ENCODE measurements at places on chromosomes 7 and 10.

- DNase-seq = no peak
Measured at GRCh38 chr7:47480576-47481538, 101.1 kb downstream of the TNS3 start.

GRCh38 chr7:145845345-145845744 lies 271.3 kb upstream of the CNTNAP2 start:
- DNase-seq = no peak

GRCh38 chr10:129579228-129579627 lies 112.2 kb downstream of the MGMT start:
- DNase-seq = no peak

GRCh38 chr10:30488316-30488715 lies 54.3 kb downstream of the MAP3K8 start:
- DNase-seq = no peak

- no peak for DNase-seq
Measured at GRCh38 chr10:62818426-62819011, 2.4 kb upstream of the EGR2 start.

- DNase-seq = no peak
Measured at GRCh38 chr10:123930340-123931001, 38.9 kb upstream of the CPXM2 start.

- DNase-seq = no peak
Measured at GRCh38 chr7:131004371-131004770, 270.4 kb upstream of the KLF14 start.

- DNase-seq = no peak
Measured at GRCh38 chr7:4807598-4808016, 32.2 kb downstream of the AP5Z1 start.

- no peak for DNase-seq
Measured at GRCh38 chr10:91493313-91493712, 83.2 kb downstream of the HECTD2 start.

GRCh38 chr10:90174531-90174930 lies 473.1 kb downstream of the KIF20B start:
- DNase-seq = no peak

- no peak for DNase-seq
Measured at GRCh38 chr7:134905375-134905774, 80.9 kb upstream of the AGBL3 start.

GRCh38 chr10:124576526-124577420 lies 115.2 kb downstream of the LHPP start:
- DNase-seq = no peak

GRCh38 chr7:33624215-33624614 lies 281.1 kb upstream of the BMPER start:
- DNase-seq = no peak

DNA sequence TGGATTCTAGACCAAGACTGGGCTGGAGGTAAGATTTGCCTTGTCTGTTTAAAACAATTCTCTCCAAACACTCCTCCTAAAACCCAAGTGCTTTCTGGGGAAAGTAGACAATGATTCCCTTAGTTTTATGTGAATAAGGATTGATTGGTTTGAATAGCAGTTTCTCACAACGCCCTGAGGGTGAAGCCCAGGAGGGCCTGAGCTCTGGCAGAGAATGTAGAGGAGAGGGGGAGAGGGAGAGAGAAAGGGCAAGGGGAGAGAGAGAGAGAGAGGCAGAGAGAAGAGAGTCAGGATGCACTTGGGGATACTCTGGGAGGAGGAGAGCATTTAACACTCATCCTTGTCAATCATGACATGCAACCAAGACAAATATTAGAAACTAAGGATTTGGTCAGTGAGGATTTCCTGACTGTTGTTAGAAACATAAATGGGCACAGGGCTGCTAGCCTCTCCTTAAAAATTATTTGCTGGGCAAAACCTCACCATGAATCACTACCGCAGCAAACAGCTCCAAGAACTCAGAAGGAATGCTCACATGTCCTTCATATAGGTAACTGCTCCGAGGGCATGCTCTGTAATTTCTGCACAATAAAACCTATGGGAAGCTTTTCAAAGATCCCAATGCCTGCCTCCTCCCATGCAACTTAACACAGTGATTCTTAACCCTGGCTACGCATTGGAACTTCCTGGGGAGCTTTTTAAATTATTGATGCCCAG lies 55.2 kb upstream of the RAPGEF5 start:
- no peak for DNase-seq

DNA sequence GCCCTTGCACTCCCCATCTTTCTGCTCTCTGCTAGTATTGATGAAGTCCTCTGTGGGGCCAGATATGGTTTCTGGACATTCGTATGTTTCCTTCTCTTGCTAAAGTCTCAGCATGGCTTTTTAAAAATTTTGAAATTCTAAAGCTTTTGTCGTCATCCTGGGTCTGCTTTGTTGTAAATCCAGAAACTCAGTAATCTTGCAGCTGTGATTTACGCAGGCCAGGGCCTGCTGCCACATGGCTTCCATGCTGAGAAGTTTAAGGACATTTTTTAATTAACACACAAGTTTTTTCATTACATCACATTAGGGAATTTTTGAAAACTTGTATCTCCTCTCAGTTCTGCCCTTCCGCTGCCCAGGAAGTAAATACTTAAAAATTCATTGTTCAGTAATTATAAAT lies 686.1 kb upstream of the IGFBP3 start:
- no peak for DNase-seq

GRCh38 chr10:4643471-4643870 lies 182.5 kb upstream of the AKR1E2 start:
- no peak for DNase-seq

DNA sequence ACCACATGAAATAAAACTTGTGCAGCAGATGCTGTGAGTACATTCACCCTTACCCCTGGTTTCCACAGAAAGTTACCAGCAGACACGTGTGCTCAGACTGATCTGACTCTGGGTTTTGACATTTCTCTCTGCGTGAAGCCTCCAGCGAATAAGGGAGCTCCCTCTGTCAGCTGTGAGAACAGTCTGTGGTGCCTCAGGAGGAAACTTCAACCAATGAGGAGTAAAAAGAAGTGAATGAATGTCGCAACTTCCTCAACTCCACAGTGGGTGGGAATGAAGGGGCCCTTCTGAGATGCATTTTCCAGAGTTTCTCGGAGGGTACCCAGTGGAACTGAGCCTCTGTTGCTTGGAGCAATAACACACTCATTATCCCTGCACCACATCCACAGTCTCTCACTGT lies 743.4 kb downstream of the TNS3 start:
- DNase-seq = no peak

- no peak for DNase-seq
Measured at GRCh38 chr10:6300784-6301460, 98.2 kb downstream of the PFKFB3 start.

DNA sequence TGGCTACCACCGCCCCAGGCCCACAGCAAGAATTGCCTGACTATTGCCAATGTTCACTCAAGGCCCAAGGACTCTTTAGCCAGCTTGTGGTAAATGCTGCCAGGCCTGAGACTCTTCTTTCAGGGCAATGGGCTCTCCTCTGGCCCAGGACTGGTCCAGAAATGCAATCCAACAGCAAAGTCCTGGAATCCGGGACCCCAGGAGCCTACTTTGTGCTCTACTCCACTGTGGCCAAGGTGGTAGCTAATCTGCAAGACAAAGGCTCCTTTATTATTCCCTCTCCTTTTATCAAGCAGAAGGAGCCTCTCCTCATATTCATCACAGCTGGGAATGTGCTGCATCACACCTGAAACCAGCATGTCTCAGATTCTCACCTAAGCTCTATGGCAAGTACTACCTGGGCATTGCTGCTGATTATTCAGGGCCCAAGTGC lies 107.6 kb upstream of the PRSS58 start:
- no peak for DNase-seq

- no peak for DNase-seq
Measured at GRCh38 chr10:86346799-86347665, 19.6 kb downstream of the GRID1 start.

GRCh38 chr10:127798111-127798510 lies 61.1 kb downstream of the FOXI2 start:
- no peak for DNase-seq

GRCh38 chr7:108007762-108008161 lies 4.8 kb upstream of the LAMB1 start:
- DNase-seq = no peak

DNA sequence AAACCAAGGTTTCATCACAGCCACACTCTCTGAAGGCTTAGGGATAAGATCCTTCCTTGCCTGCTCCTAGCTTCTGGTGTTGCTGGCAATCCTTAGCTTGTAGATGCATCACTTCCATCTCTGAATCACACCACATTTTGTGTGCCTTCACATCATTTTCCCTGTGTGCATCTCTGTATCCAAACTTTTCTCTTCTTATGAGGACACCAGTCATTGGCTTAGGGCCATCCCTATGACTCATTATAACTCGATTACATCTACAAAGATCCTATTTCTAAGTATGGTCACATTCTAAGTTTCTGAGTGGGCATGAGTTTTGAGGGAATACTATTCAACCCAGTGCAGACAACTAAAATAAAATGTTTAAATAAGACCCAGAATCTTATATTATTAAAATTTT lies 121.7 kb downstream of the C7orf25 start:
- no peak for DNase-seq

- no peak for DNase-seq
Measured at GRCh38 chr10:92697663-92698511, 8.1 kb downstream of the HHEX start.

GRCh38 chr10:3620818-3621217 lies 164.2 kb downstream of the KLF6 start:
- no peak for DNase-seq

DNA sequence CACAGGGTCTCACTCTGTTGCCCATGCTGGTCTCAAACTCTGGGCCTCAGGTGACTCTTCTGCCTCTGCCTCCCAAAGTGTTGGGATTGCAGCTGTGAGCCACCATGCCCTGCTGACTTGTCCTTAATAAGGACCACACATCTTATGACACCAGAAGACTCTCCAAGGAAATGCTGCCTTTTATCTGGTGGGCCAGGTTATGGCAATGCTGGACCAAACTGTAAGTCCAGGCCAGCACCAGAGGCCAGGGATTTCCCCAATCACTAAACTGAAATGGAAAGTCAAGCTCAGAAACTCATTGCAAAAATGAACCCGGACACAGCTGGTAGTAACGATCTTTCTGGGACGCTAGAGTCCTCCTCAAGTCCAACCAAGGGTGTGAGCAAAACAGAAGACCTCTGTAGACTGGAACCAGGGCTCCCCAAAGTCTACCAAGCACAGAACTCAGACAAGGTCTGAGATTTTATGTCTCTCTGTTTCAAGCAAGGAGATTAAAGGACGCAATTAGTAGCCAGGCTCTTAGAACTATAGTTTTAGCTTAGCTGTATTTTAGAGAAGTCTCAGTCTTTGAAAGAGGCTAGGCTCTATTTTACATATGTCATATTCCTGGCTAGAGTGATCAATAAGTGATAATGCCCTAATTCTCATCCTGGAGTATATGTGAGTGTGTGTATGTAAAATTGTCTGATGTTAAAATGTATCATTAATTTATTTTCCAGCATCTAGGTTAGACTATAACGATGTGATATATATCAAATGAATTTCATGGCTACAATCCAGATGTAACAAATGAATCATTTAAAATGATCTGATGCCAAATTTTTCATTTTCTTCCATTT lies 74.0 kb upstream of the ITGB1 start:
- no peak for DNase-seq

DNA sequence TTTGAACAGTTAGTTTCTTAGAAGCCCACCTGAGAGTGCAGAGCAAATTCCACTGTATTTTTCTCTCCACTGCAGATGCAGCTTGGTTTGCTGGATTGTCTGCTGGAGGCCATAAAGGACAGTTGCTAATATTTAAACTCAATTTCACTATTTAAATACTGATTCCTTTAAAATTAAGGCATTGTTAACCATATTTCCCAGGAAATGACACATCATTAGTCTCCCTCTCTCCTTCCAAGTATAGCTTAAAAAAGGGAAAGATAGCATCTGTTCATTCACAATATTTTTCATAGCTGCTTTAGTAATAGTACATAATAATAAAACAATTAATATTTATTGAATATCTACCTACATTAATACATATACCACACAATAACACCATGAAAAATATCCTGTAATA lies 252.9 kb downstream of the HGF start:
- DNase-seq = no peak

DNA sequence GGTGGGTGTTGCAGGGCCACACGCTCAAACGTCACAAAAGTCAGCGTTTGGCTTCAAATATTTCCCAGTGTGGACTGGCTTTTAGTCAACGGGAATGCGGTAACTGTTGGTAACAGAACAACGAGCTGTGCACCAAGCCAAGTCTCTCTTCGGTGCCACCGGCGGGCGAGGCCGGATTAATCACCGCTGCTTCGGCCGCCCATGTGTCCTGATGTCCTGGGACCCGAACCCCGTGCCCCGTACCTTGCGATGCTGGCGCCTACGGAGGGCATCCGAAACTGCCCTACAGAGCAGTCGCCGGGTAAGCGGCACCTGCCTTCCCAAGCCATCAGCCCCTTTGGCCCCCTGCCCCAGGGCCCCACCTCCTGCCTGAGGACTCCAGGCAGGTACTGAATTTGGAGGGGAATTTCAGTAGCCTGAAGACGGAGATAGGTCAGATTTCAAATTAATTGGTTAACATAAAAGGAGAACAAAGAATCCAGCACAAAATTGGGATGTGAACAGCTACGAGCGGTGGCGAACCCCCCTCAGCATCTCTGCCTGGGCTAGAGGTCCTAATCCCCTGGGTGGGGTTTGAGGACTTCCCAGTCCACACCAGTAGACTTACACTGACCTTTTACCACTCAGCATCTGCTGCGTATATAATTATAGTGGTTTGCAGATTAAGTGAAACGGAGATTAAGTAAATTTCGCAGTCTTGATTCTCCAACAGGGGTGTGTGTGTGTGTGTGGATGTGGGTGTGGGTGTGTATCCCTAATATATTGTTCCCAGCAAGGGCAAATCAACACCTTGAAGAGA lies at the start of gene LRRC72:
Gene LRRC72 (plus strand): TSS at position 84 of the 799 bp plus-strand sequence. CDS start 128 bp downstream, at position 212.
- DNase-seq = no peak

DNA sequence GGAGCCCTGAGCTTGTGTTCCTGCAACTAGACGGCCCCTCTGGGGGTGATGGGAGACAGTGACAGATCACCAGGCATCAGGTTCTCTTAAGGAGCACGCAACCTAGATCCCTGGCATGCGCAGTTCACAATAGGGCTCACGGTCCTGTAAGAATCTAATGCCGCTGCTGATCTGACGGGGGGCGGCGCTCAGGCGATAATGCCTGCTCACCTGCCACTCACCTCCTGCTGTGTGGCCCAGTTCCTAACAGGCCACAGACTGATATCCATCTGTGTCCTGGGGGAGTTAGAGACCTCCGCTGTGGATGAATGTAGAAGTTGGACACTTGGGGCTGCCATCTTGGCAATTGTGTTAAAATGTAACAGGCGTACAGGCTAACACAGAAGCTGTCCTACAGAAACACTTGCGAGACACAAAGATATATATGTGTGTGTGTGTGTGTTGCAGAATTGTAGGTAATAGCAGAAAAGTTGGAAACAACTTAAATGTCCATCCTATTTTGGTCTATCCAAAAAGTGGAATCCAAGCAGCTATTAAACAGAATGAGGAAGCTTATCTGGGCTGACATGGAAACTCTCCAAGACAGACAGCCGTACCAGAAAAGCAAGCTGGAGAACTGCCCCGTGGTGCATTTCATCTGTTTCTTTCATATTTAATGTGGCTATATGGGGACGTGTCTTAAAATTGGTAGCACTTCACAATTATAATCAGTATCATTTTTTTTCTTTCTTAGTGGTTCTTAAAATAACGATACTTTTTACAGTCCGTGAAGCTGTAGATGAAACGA lies 82.8 kb downstream of the MKI67 start:
- no peak for DNase-seq

GRCh38 chr10:130201043-130201380 lies 64.8 kb downstream of the GLRX3 start:
- DNase-seq = no peak

- DNase-seq = peak; percentile 11
Measured at GRCh38 chr10:101602761-101603398, 14.8 kb downstream of the DPCD start.

Data from NCI-H2029 (cell line).